Stimulated activated CD8-positive, alpha-beta memory T cell treated with anti-CD3 and anti-CD28 coated beads, Interleukin-4, amount 100 ng/mL, for 1 hour (primary cell): ENCODE measurements at places on chromosomes 2 and 18.
A peak's percentile ranks its signal among the peaks of the same experiment; 100 is the strongest.

DNA sequence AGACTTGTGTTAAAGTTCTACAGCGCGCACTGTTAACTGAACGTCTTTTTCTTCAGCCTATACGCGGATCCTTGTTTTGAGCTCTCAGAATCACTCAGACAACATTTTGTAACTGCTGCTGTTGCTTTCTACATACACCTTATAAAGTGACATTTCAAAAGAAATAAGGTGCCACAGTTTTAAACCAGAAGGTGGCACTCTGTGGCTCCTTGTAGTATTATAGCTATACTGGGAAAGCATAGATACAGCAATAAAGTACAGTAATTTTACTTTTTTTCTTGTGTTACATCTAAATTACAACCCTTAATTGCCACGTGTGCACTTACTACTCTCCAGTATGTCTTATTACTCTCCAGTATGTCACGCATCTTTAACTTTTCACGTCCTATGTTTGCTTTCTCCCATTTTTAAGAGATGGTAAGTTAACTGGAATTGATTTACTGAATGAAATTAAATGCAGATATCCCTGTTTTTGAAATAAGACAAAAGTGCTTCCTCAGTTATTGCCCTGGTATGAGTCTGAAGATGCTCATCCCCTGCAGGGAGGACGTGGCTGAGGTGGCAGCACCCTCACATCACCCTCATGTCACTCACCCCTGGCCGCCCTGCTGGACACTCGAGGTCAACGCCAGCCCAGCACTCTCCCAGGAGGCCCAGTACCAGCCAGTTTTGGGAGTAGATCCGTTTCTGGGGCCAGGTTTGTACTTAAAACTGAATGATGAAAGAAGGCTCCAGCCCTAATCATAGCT is 37.8 kb downstream of the GORASP2 start:
- DNase-seq, result no peak

- DNase-seq, result no peak
These were observed 444.3 kb downstream of the SLC4A3 start for GRCh38 chr2:220071696-220072095.

DNA sequence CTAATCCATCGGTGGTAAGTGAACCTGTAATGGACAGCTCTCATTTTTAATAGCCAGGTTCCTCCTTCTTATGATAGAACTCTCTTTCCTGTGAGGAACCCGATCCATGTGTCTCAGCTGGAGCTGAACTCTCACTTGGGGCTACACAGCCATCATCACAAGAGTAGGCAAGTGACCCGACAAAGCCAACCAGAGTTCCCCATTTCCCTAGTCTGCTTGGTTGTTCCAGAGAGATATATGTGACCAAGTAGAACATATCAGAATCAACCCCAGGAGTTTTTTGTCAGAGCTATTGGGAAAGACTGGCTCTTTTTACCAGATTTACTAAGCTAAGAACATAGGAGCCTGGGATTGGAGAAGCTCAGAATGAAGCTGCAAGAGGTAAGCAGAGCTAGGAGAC is 14.6 kb upstream of the HNRNPLL start:
- DNase-seq, result no peak

- DNase-seq, result no peak
These were observed 215.8 kb downstream of the ZFP36L2 start for GRCh38 chr2:43010438-43011157.

DNA sequence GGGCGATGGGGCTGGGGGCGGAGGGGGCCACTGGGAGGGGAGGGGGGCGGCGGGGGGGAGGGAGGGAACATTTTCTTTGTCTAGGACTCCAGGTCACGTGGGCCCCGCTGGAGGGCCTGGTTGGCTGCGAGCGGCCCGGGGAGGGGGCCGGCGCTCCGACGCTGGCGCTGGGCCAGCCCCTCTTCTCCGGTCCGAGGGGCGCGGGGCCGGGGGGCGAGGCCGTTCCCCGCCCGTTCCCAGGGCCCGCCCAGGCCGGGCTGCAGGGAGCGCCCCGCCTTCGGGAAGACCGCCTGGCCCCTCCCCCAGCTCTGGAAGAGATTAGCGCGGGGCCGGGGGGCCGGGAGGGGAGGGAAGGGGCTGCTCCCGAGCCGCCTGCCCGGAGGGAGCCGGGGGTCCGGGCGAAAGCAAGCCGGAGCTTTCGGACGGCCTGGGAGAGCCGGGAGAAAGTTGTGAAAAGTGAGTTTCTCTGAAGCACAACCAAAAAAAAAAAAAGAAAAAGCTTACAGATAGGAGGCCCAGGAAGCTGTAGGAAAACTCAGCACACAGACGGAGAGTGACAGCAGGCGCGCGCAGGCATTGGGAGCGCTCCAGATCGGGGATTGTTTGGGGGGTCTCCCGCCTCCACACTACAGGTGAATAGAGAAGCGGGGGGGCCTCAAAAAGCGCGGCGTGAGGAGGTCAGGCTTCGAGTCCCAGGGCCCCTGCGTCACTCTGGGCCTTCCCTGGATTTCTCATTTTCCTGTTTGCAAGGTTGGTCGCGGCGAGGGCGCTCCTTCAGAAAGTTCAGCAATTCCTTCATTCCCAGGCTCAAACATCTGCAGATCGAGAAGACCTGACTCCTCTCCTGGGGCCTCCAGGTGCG is 84.1 kb upstream of the POMC start:
- no peak for DNase-seq

DNA sequence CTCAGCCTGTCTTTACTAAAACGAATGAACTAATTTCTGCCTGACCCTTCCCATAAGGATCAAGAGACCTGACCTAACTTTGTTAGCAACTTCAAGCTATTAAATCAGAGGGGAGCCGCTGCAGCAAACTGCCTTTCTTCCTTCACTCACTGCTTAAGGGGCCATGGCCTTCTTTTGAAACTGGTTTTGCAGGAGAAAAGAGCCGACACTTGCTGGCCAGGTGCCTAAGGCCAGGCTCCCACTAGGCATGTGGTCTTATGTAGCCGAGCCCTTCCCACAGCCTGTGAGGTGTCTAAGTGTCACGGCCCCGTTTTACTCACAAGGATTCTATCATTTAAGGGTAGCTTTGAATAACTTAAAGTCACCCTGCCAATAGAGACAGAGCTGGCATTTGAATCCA is 130.8 kb downstream of the ZNF236 start:
- no peak for DNase-seq

- no peak for DNase-seq
These were observed 9.0 kb upstream of the HAAO start for GRCh38 chr2:42801381-42801780.

GRCh38 chr2:12717191-12718014 is 667 bp downstream of the TRIB2 start:
- peak; percentile 27 for DNase-seq

GRCh38 chr18:58112174-58112573 is 68.1 kb downstream of the NEDD4L start:
- DNase-seq, result no peak

GRCh38 chr2:118554616-118555015 is 292.8 kb downstream of the EN1 start:
- no peak for DNase-seq

DNA sequence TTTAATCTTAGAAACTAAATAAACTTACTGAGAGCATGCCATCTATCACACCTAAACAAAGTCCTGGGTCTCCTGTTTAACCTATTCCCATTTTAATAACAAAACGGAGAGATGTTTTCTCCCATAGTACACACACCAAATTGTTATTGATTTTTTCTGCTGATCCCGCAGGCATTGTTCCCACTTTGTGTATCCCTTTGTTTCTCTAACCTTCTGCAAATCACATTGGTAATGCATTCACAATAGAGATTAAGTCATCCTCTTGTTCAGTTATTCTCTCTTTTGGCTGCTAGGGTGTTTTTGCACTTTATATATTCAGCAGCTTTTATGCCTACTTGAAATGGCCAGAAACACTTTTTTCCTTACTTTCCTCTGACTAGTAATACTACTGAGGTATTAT is 1071.9 kb upstream of the CDH2 start:
- no peak for DNase-seq

DNA sequence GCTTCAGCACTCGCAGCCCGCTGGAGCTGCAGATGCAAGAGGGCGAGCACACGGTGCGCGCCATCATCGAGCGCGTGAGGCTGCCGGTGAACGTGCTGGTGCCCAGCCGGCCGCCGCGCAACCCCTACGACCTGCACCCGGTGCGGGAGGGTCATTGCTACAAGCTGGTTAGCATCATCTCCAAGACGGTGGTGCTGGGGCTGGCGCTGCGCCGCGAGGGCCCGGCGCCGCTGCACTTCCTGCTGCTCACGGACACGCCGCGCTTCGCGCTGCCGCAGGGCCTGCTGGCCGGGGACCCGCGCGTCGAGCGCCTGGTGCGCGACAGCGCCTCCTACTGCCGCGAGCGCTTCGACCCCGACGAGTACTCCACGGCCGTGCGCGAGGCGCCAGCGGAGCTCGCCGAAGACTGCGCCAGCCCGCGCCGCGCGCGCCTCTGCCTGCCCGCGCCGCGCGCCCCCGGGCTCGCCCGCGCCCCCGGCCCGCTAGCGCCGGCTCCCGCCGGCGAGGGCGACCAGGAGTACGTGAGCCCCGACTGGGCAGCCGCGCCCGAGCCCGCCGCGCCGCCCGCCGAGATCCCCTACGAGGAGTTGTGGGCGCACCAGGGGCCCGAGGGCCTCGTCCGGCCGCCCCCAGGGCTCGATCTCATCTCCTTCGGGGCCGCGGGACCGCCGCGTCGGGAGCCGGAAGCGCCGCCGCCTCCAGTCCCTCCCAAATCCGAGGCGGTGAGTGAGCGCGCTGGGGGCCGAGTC is 11.8 kb downstream of the GAREM2 start:
- peak; percentile 70 for DNase-seq

DNA sequence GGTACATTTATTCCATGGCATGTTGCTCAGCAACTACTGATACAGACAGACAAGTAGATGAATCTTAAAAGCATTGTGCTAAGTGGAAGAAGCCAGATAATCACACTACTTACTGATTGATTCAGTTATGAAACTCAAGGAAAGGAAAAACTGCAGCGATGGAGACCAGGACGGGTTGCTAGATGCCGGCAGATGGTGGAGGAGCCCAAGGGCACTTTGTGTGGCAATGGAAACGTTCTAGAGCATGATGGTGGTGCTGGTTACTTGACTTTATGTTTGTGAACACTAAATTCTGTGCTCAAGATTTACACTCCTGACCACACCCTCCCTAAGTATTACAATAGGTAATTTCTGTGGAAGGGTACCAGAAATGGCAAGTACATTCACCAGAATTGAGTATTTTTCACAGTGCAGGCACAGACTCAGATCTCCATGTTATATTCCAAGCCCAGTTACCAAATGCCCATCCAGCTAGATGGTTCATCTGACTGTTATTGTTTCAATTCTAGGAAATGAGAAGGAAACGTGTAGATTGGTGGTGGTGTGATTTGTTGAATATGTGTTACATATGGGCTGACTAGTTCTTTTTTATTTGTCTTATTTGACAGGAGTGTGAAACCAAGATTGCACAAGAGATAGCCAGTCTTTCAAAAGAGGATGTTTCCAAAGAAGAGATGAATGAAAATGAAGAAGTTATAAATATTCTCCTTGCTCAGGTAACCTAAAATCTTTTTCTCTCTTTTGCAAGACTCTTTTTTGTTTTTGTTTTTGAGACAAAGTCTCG is 55.1 kb downstream of the RALBP1 start:
- DNase-seq, result no peak

DNA sequence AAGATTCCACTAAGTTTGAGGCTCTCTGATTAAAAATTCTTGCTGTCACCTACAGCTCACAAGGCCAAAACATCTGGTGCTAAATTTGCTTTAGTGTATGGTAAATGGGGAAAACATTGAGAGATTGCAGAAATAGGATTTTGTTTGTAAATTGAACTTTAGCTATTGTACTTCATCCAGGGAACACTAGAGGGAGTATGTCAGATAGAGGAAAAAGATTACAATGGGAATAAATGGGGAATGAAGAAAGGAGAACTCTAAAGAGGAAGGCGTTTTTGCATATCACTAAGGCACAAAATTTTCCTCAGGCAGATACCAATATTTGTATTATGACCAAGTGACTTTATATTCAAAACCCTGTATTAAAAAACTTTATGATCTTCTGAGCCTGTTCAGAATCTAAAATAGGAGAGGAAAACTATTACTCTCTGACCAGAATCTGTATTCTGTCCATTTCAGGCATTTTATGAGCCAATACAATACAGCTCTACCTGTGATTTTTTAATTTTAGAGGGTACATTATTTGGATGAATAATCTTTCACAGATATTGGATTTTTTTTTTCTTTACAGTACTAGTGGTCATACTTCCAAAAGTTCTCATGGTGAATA is 52.3 kb upstream of the ITGB6 start:
- no peak for DNase-seq

DNA sequence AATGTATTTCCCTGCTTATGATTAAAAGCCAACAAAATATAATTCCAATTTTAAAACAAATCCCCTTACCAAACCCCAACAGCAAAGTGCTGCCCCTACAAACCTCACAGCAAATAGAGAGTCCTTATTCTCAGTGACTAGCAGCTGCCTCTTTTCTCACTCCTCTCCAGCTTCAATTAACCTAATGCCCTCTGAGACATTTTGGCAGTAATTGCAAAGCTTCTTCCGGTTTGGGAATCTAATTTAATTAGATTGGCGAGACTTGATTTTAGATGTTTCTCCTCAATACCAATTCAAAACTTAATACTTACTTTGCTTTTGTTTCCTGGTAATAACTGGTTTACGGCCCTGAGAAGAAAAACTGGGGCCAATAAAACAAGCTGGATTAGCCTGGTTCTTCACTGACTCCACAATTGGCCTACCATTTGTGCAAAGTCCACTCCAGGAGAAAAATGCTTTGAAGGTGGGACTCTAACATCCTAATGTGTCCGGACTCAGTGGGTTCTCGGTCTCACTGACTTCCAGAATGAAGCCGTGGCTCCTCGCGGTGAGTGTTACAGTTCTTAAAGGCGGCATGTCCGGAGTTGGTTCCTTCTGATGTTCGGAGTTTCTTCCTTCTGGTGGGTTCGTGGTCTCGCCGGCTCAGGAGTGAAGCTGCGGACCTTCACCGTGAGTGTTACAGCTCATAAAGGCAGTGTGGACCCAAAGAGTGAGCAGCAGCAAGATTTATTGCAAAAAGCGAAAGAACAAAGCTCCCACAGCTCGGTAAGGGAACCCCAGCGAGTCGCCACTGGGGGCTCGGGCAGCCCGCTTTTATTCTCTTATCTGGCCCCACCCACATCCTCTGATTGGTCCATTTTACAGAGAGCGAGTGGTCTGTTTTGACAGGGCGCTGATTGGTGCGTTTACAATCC is 52.8 kb downstream of the SLC35F5 start:
- DNase-seq, result no peak

DNA sequence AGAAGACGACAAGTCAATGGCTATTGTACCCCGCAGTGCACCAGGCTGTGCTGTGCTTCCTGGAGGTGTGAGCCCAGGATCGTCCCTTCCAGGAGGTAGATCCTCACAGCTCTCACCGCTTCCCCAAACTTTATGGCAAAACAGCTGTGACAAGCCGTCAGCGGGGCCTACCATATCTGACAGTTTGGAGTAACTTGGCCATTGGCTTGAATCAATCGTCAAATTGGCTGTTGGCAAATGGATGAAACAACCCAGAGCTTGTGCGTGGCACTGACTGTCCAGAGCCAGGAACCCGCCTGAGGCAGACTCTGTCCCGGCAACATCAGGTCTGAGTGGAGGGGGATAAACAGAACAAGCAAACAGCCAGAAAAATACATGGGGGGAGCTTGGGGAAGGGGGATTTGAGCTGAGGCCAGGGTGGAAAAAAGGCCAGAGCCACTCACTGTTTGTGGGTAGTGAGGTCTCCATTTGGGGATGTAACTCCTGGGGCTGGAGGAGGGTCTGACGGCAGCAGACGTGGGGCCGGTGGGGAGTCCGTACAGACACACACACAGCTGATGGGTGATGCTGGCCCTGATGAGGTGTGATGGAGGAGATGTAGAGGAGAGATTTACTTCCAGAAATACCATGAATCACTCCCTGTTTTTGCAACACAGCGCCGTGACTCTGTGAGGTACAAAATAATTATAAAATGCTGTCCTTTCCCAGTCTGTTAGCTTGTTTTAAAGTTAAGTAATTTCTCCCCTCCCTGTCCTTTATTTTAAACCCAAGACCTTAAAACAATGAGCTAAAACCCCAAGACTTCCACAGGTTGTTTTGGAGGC is 174.8 kb downstream of the TWIST2 start:
- no peak for DNase-seq
